Astrocyte of the hippocampus (primary cell): ENCODE measurements at places on chromosomes 5 and 9.

DNA sequence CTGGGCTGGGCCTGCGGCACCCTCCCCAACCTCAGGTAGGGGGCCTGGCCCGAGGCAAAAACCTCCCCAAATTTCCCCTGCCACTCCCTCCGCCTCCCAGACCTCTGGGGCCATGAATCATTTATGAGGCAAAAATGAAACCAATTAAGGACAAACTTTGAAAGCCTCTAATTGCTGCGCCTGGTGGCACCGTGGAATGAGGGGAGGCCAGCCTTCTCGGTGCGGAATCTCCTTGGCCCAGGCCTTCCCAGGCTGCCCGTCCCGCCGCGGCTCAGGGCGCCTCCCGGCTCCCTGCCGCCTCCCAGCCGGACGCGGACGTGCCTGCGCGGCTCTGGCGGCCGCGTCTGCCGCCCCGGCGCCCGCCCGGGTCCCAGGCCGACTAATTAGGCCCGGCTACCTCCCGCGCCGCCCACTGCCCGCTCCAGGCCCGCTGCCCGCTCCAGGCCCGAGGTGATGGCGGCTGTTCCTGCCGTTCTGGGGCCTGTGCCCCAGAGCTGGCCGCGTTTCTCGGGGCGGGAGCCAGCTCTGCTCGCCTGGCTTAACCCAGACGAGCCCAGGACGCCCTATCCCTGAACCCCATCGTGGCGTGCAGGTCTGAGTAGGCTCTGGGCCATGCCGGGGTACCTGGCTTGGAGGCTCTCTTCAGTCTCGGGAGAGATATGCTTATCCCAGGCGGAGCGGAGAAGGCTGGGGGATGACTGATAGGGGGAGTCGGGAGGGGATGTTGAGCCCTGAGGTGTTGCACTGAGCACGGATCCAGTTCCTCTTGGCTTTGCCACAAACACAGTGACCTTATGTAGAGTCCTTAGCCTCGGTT, 20.1 kb downstream of the CXXC5 start:
- peak; percentile 90 for DNase-seq

GRCh38 chr5:117473165-117473564, 898.5 kb upstream of the SEMA6A start:
- peak; percentile 70 for DNase-seq

DNA sequence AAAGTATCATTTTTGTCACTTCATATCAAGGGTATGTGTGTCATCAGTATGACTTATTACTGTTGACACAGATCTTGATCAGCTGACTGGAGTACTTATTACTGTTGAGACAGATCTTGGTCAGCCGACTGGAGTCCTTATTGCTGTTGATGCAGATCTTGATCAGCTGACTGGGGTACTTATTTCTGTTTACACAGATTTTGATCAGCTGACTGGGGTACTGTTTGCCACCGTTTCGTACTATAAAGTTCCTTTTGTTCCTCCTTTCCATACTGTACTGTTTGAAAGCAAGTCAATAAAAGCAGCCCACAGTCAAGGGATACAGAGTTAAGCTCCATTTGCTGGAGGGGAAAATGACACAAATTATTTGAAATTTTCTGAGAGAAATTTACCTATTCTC, 347.3 kb downstream of the CDH12 start:
- DNase-seq, result no peak

GRCh38 chr9:108271646-108272348, 584.0 kb downstream of the ACTL7B start:
- peak; percentile 71 for DNase-seq
